ENCODE measurements at places on chromosomes 3 and 15. TPM values are rescaled to one million over a fixed set of nuclear protein-coding genes. Genes with fewer than 3 reads are reported as not detected.

ZBTB20 gene
- total RNA-seq: 64.0 TPM

PPM1M gene
- total RNA-seq: 55.8 TPM

DNA sequence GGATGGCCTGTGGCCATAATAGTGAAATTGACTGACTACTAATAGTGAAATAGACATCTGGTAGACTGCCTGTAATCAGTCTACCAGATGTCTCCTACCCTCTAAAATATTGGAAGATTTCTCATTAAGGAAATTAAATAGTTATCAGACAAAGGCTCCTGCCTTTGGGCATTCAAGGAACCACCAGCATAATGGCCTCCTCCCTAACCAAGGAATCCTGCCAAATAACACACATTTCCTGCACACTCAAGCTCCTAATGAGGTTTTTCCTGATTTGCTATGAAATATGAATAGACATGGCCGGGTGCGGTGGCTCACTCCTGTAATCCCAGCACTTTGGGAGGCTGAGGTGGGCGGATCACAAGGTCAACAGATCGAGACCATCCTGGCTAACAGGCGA lies 14.6 kb downstream of the NUSAP1 start:
- DNase-seq: no peak
- no peak overlapping the region for H3K27ac ChIP-seq
- H3K36me3 ChIP-seq: no peaks in the 10 kb centered on the region
- H3K4me1 ChIP-seq: no peaks in the 10 kb centered on the region

GRCh38 chr3:72848703-72849081 lies 447 bp upstream of the SHQ1 start:
- no peaks in the 10 kb centered on the region for H3K36me3 ChIP-seq
- peaks cover 16% of the 10 kb centered on the region for H3K4me1 ChIP-seq
- peak overlapping the region; percentile 92 for H3K4me3 ChIP-seq
- peak overlapping the region; percentile 71 for H3K27ac ChIP-seq
- no peaks in the 10 kb centered on the region for H3K27me3 ChIP-seq
- no peak for DNase-seq

DNA sequence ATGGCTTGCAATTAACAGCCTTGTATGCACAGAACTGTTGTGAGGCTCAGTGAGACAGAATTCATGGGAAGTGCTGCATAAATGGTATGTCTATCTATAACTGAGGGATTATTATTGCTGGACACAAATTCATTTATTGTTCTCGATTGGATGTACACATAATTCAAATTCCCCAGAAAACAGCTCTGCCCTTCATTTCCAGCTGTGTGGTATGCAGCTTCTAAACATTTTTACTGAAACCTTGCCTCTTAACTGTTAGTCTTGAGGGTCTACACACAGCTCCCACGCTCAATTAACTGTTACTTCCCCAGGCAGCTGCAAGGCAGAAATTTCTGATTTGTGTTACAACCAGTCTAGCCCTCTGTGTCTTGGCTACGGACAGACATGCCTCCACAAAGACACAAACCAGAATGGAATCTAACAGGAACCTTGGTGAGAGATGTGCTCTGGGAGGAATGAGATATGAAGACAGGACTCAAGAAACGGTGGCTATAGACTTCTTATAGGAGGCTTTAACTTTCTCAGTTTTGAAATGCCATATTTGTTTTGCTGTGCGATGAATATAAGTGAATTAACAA lies 139.7 kb upstream of the TBL1XR1 start:
- H3K27ac ChIP-seq: no peak overlapping the region
- H3K36me3 ChIP-seq: no peaks in the 10 kb centered on the region
- no peaks in the 10 kb centered on the region for H3K27me3 ChIP-seq
- no peak overlapping the region for H3K4me3 ChIP-seq
- H3K4me1 ChIP-seq: peaks cover 5% of the 10 kb centered on the region
- no peak for DNase-seq

GRCh38 chr15:95284492-95284891 lies 1046.0 kb upstream of the NR2F2 start:
- H3K36me3 ChIP-seq: no peaks in the 10 kb centered on the region
- no peaks in the 10 kb centered on the region for H3K4me1 ChIP-seq
- no peak for DNase-seq
- H3K27ac ChIP-seq: no peak overlapping the region
- H3K4me3 ChIP-seq: no peak overlapping the region
- no peaks in the 10 kb centered on the region for H3K27me3 ChIP-seq

Measured in naive thymus-derived CD4-positive, alpha-beta T cell (primary cell).